ENCODE measurements at places on chromosomes 16 and 17. TPM values are rescaled to one million over a fixed set of nuclear protein-coding genes. Genes with fewer than 3 reads are reported as not detected.

KRTAP9-4 gene
- not detected for total RNA-seq

- no peak for DNase-seq
Measured at GRCh38 chr16:10558305-10558704, 22.1 kb downstream of the EMP2 start.

TRPV3 gene
- 0.84 TPM for total RNA-seq

MFAP4 gene
- 53.5 TPM for total RNA-seq

DNA sequence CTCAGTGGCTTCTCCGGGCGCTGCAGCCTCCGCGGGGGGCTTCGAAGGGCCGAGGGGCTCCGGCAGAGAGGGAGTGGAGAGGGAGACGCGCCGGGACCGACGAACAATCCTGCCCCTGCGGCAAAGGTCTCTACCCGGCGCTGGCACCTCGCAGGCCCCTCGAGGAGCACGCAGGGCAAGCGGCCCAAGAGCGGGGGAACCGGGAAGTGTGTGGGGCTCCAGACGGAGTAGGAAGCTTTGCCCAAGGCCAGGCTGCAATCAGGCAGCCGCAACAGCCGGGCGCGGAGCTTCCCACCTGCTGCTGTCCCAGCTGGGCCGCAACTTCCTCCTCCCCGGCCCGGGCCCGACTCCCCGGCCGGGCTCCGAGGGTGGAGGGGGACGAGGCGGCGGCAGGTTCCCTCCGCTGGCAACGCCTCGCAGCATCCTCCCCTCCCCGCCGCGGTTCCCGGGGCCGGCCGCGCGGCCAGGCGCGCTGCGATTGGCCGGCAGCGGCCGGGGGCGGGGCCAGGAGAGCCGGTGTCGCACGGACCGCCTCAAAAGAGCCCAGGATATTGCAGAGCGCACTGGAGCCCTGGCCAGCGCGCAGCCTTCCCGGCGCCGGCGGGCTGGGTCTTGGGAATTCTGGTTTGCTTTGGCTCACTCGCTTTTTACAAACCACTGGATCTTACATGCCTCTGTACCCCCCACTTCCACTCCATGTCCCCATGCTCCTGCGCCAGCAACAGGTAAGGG lies at the start of gene KCNJ2:
Gene KCNJ2 (plus strand): TSS at position 556 of the 732 bp plus-strand sequence. CDS start 5,508 bp downstream, outside the sequence.
- DNase-seq = peak; percentile 97

DNA sequence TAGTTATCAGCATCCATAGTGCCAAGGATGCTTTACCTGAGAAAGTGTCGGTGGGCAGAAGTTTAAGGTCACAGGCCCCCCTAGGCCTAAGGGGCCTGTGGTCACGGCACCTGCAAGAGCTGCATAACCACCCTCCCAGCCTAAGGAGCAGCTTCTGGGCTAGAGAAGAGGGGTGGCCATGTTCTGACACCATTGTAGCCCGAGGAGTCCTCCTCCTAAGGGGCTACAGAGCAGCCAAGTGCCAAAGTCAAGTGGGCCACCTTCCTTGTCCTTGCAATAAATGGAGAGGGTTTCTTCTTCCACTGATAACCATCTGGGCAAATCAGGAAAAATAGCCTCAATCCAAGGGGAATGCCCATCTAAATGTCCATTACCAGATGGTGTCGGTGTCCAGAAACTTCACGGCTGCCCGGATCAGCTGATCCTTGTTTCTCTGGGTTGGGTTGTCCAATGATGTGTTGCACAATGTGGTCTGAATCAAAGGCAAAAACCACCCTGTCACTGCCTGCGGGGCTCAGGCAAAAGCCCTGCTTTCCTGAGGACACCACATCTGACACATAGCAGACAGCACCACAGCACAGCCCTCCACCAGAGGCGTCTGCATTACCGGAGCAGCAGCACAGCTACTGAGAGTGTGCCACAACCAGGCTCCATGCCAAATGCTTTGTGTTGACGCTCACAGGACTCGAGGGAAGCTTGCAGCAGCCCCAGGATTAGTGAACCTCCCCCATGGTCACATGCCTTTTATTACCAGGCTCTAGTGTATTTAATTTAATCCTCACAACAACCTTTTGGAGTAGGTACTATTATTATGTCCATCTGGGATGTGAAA lies 12.8 kb downstream of the ATPAF2 start:
- no peak for DNase-seq

- DNase-seq = no peak
Measured at GRCh38 chr16:68910051-68910450, 66.7 kb downstream of the TANGO6 start.

DNA sequence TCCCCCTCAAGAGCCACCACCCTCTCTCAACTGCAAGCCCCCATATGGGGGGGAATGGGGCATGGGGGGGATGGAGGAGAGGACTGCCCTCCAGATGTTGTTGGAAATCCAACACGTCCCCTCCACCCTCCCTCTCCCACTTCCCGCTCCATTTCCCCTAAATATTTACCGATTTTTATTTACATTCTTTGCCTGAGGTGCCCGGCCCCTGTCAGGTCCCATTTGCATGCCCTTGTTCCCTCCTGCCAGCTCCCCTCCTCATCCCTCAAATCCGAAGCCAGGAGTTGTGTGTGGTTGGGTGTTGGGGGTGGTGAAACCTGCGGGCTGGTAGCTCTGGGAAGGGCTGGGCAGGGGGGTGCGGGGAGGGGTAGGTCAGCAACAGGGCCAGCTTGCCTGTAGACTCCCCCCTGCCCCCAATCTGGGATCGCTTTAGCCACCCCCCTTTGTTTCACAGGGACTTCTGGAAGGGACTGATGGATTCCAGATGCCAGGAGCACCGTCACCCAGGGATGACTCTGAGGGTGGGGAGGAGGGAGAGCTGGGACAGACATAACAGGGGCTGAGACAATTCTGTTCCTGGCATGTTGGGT lies 39.7 kb upstream of the NGFR start:
- DNase-seq = no peak

DNA sequence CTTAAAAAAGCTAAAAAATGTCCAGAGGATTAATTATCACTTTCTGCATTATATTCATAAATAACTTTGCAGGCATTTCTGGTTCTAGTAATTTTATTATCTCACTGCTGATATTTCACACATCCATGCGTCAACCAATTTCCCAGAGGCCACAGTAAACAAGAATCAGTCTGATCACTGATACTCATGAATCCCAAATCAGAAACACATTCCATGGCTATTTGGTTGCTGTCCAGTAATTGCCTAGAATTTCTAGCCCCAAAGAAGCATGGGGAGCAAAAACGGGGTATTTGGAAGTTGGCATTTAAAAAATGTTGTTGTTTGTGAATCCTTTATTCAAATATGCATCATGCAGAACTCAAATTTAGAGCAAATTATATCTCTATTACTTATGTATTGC lies 244.8 kb downstream of the CDH8 start:
- no peak for DNase-seq

GRCh38 chr17:70139449-70139993 lies 29.8 kb upstream of the KCNJ2 start:
- no peak for DNase-seq

DNA sequence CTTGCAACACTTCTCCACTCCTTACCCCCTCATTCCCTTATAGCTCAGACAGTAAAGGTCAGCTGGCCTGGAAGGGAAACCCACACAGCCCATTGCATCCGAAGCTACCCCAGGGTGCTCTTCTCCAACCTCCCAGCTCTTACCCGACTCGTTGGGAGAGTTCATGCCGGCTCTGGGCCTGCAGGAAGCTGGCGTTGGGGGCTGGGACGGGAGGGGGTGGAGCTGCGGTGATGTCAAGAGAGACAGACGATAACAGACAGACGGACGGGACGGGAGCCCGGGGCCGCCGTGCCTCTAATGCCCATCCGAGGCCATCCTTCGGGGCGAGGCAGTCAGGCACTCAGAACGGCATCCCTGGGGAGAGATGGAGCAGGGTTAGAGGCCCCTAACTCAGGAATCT lies 6.1 kb downstream of the HDAC5 start:
- DNase-seq = no peak

GRCh38 chr17:52096056-52096455 lies 62.5 kb downstream of the CA10 start:
- DNase-seq = no peak

- no peak for DNase-seq
Measured at GRCh38 chr17:32516940-32517701, 30.3 kb downstream of the CDK5R1 start.

- DNase-seq = peak; percentile 66
Measured at GRCh38 chr16:57734308-57734924, 1.2 kb upstream of the KATNB1 start.

- DNase-seq = no peak
Measured at GRCh38 chr16:49416001-49416675, 42.5 kb downstream of the C16orf78 start.

DNA sequence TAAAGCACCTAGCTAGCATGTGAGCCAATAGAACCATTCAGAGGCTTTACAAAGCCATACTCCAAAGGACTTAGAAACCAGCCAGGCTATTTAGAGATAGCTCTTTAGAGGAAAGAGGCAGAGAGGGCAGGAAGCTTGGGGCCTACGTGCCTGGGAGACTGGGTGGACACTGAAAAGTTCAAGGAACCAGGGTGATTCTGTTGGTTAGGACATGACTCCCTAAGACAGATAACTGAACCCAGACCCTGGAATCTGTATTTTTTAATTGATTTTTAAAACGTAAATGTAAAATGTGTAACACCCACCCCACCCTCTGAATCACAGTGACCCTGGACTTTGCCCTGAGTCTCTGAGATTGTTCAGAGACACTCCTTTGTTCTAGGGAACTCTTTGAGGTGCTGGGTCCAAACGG lies 16.1 kb upstream of the GNA13 start:
- no peak for DNase-seq

GRCh38 chr17:51487947-51488346 lies 227.6 kb downstream of the UTP18 start:
- DNase-seq = no peak

- DNase-seq = no peak
Measured at GRCh38 chr16:14378689-14379467, 251.2 kb downstream of the PARN start.

CYLD gene
- 27.5 TPM for total RNA-seq

DNA sequence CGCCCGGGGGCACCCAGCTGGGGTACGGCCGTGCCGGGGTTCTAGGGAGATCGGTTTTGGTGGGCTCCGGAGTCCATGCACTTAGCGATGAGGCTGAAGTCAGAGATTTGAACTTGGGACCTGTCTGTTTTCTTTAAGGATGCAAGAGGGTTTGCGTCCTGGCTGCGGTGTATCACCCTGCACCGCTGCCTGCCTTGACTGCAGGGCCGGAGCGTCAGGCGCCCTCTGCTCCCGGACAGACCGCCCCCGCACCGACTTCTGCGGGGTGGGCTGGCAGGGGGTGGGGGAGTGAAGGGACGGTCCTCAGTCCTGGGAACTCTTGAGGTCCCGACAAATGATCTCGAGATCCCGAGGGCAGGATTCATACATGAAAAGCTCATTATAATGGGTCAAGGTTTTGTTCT lies 701 bp downstream of the PDP2 start:
- no peak for DNase-seq

GRCh38 chr17:56096026-56096810 lies 57.1 kb upstream of the ANKFN1 start:
- no peak for DNase-seq

Measured in Right ventricle myocardium inferior (tissue), 1 donor.